Lung (tissue), 17 donors: ENCODE measurements at places on chromosomes 3 and 15. TPM values are rescaled to one million over a fixed set of nuclear protein-coding genes. Genes with fewer than 3 reads are reported as not detected.

DNA sequence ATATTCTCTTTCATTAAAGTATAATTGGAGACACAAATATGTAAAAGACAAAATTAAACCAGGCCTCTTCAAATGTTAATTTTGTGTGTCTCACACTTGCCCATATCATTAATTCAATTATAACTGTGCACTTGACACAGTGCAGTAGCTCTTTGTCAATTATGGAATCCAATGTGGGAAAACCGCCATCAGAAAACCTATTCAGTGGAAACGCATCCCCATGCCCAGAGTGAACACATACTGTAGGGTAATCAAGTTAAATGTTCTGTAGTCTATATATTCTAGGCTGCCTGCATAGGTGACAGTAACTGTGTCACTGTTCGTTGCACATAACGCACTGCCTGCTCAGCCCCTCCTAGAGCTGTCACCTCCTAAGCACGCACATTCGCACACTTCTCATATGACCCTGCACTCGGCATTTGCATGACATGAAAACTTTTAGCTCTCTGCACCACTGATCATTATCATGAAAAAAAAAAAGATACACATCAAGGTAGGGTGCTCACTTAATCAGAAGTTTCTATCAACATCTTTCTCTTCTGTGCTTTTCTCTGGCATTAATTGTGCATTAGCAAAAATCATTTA, 63.2 kb downstream of the MEIS2 start:
- no peak overlapping the region for H3K27ac ChIP-seq
- peaks cover 17% of the 10 kb centered on the region for H3K4me1 ChIP-seq
- DNase-seq: no peak
- no peak overlapping the region for H3K4me3 ChIP-seq
- no peaks in the 10 kb centered on the region for H3K27me3 ChIP-seq
- peaks cover 2% of the 10 kb centered on the region for H3K36me3 ChIP-seq

- H3K27ac ChIP-seq: no peak overlapping the region
- DNase-seq: no peak
- no peaks in the 10 kb centered on the region for H3K27me3 ChIP-seq
- H3K4me1 ChIP-seq: no peaks in the 10 kb centered on the region
Observed at GRCh38 chr15:47918877-47919276, 201.6 kb downstream of the SEMA6D start.

DNA sequence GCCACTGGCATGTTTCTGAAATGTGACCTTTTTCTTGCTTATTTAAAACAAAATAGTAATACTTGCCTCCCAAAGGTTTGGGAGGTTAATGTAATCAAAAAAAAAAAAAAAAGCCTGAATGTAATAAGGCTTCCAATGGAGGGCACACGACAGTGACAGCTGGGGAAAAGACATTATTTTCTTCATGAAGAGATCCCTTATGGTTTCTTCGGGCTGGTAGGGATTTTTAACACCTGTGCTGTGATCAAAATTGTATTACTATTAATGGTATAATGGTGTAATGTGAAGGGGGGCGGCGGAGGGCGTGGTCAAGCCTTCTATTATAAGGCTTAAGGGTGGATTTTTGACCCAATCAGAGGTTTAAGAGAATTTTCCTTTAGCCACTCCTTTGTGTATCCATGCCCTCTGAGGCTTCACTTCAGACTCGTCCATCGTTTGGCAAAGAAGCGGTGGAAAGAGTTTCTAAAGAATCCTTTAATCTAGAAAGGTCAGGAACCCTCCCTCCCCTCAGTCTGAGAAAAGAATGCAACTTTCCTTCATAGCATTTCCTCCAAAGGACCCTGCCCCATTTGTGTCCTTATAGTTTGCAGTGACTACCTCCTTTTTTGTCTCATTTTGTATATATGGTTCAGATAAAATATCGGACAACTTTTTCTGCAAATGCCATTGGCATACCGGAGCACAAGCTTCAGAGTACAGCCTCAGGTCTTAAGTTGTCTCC, 89.5 kb upstream of the CHD2 start:
- no peaks in the 10 kb centered on the region for H3K36me3 ChIP-seq
- peak overlapping the region; percentile 78 for H3K27ac ChIP-seq
- peak; percentile 89 for DNase-seq
- H3K4me3 ChIP-seq: no peak overlapping the region
- H3K27me3 ChIP-seq: no peaks in the 10 kb centered on the region

DNA sequence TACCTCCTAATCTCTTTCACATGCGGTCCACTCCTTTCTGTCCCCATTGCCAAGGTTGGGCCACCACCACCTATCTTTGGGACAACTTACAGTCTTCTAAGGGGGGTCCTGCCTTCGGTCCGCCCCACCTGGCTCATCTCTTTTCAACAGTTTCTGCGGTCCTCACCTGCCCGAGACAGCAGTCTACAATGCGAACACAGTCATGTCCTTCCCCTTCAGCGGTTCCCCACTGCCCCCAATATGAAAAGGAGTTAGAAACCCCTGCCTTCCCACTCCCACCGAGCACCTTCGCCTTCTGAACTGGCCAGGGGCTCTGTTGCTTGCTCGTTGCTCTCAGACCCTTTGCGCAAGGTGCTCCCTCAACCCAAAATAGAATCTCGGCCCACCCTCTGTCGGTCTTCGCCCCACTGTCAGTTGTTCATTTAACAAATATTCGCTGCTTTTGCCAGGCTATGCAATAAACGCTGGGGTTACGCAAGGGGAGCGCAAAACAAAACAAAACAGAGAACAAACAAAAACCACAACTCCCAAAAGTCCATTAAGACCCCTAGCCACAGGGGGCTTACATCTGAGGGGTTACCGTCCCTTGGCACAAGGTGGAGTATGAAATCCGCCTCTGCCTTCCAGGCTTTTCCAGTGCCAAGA, 611 bp upstream of the FANCI start:
- no peak overlapping the region for H3K27ac ChIP-seq
- H3K4me3 ChIP-seq: peak overlapping the region; percentile 66

DNA sequence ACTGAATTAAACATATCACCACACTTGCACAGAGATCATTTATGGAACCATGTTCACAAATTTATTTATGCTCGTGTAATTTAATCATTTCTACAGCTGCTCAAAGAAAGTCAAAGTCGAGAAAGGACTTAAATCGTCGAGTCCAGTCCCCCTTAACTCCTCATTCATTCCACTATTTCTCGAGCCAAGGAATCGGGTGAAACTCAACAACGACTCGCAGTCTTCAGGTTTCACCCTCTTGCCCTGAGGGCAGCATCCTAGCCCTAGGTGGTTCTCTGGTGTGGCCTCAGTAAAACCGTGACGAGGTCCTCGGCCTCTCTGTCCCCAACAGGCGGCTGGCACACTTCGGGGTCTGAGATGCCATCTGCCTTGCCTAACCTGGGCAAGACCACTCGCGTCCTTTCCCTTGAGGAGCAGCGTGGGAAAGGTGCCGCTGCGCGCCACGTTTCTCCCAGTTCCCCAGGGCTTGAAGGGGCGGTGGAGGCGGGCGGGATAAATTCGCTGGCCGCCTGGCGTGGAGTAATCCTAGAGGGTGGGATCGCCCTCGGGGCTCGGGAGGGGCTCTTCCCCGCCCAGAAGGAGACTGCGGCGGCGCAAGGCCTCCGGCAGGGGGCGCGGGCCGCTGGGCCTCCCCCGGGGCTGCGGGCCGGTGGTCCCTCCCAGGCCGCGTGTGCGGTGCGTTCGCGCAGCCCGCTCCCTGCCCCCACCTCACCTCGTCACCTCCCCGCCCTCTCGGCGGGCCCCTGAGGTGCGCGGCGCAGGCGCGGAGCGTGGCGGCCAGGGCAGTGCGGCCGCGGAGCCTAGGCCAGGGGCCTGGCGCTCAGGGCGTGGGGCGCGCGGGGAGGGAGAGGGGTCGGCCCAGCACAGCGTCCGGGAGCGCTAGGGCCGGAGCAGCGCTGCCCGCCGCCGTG, at the start of gene ZNF639:
Gene ZNF639 (plus strand): TSS at position 746 of the 911 bp plus-strand sequence. CDS start 5,263 bp downstream, outside the sequence.
- no peaks in the 10 kb centered on the region for H3K36me3 ChIP-seq
- peak; percentile 94 for DNase-seq
- peak within 1 kb of the TSS; percentile 88 for H3K27ac ChIP-seq
- H3K4me1 ChIP-seq: no peaks in the 10 kb centered on the region

GRCh38 chr3:30886888-30887287, 7.6 kb downstream of the GADL1 start:
- no peak overlapping the region for H3K4me3 ChIP-seq
- no peak overlapping the region for H3K27ac ChIP-seq
- no peaks in the 10 kb centered on the region for H3K27me3 ChIP-seq
- H3K36me3 ChIP-seq: no peaks in the 10 kb centered on the region

- H3K36me3 ChIP-seq: no peaks in the 10 kb centered on the region
- H3K4me1 ChIP-seq: no peaks in the 10 kb centered on the region
- DNase-seq: no peak
Observed at GRCh38 chr3:44104668-44105321, 136.9 kb upstream of the TOPAZ1 start.

GRCh38 chr3:11136116-11136515, 18.2 kb upstream of the HRH1 start:
- no peaks in the 10 kb centered on the region for H3K4me1 ChIP-seq
- H3K27ac ChIP-seq: peak overlapping the region; percentile 67
- H3K4me3 ChIP-seq: no peak overlapping the region
- no peaks in the 10 kb centered on the region for H3K27me3 ChIP-seq
- DNase-seq: no peak

DNA sequence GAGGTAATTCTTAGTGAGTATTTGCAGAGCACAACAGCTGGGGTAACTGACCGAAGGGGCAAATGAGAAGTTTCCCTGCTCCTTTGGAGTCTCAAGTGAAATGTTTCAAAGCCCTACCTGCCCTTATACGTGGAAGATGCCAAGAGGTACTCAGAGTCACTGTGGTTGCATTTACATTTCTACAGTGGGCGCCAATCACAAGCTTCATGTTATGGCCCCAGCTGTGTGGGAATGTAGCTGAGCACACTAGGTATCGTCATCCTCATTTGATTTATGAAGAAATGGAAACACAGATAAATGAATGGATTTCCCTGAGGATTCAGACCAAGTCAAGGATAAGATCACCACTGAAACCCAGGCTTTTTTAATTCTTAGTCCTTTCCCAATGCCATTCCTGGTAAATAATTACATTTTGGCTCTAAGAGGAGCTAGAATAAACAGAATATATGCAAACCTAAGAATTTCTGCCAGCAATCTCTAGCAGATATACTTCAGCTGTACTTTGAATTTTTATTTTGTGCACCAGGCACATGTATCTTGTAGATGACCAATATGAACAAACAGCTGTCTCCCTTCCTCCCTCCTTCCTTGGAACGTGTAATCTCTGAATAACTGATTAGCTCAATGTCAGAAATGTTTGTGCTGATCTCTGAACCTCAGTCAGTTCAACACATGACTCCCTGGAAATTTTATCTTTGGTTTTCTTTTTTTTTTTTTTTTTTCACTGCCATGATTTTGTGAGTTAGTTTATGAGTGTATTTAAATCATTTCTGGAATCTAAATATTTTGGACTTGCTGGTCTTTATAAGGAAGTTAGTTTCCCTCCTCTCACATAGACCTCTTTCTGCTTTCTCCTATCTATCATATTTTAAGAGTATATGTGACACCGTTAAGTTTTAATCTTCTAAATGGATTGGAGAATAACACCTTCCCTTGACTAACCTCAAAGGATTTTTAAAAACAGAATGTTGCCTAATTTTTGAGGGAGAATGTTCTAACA, 69.2 kb downstream of the MAP2K5 start:
- H3K4me1 ChIP-seq: no peaks in the 10 kb centered on the region
- no peak overlapping the region for H3K4me3 ChIP-seq
- H3K27ac ChIP-seq: no peak overlapping the region
- H3K36me3 ChIP-seq: no peaks in the 10 kb centered on the region
- DNase-seq: peak; percentile 97

DNA sequence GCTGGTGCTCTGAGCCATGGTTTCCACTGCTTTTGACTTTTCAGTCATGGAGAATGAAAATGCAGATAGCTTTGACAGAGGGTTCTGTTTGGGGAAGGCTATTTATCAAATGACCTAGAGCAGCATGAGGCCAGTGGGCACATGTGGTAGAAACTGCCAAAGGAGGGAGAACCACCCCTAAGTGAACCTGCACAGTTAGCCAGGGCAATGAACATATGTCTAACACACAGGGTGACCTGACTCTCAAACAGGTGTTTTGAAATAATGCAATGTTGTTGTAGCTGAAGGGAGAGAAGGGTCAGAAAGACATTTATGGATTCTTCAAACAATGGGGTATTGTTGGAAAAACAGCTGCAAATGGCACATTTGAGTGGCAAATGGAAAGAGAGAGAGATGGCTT, 174.4 kb upstream of the FAM3D start:
- H3K4me1 ChIP-seq: no peaks in the 10 kb centered on the region
- no peak overlapping the region for H3K27ac ChIP-seq
- DNase-seq: no peak
- no peak overlapping the region for H3K4me3 ChIP-seq
- no peaks in the 10 kb centered on the region for H3K27me3 ChIP-seq

GRCh38 chr3:193605876-193606275, 12.9 kb downstream of the OPA1 start:
- peaks cover 3% of the 10 kb centered on the region for H3K27me3 ChIP-seq
- DNase-seq: peak; percentile 26
- no peak overlapping the region for H3K27ac ChIP-seq
- H3K4me3 ChIP-seq: no peak overlapping the region
- no peaks in the 10 kb centered on the region for H3K4me1 ChIP-seq
- no peaks in the 10 kb centered on the region for H3K36me3 ChIP-seq

DNA sequence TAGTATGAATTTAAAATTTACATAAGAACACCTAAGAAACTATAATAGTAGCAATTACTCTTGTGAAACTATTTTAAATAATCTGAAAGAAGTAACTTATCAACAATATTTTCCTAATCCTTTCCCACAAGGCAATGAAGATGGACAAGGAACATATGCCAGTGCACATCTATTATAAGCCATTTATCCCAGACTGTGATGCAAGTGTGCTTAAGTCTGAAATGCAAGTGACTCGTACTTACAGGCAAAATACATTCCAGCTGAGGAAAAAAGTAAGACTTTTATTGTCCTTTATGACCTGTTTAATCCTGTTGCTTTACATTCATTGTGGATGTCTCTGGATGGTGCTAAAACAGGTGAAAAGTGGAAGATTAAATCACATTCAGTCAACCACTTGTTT, 709.4 kb downstream of the ZNF385D start:
- no peak overlapping the region for H3K27ac ChIP-seq
- no peak for DNase-seq
- H3K36me3 ChIP-seq: no peaks in the 10 kb centered on the region
- no peaks in the 10 kb centered on the region for H3K27me3 ChIP-seq
- no peak overlapping the region for H3K4me3 ChIP-seq
- no peaks in the 10 kb centered on the region for H3K4me1 ChIP-seq

Gene GOLGA8N
- 19.0 TPM for total RNA-seq

Gene MCCC1
- total RNA-seq: 62.3 TPM

Gene CRABP1
- total RNA-seq: not detected

Gene ZNF860
- 2.6 TPM for total RNA-seq

Gene SOX14
- total RNA-seq: not detected

Gene WDR72
- total RNA-seq: 0.97 TPM
